Fibroblast of skin of back (primary cell): ENCODE measurements at places on chromosomes 13 and 19.
A peak's percentile ranks its signal among the peaks of the same experiment; 100 is the strongest.

DNA sequence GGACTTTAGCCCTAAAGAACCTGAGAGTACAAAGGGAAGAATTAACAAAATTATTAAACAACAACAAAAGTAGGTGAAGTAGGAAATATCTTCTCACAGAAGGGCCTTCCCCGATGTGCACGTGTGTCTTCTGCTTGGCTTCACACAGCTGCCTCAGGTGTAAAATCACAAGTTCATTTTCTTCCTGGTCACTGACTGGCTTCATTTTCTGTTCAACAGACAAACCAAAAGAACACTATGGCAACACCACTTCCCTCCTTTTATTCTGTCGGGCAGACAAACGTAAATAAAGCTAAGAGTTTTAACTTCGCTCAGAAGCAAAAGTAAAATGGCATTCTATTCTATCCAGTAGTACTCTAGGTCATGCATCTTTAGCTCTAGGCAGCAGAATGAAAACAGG lies 140.9 kb downstream of the TBC1D4 start:
- DNase-seq: no peak

- no peak for DNase-seq
Measured at GRCh38 chr13:47837906-47838305, 163.2 kb downstream of the SUCLA2 start.

DNA sequence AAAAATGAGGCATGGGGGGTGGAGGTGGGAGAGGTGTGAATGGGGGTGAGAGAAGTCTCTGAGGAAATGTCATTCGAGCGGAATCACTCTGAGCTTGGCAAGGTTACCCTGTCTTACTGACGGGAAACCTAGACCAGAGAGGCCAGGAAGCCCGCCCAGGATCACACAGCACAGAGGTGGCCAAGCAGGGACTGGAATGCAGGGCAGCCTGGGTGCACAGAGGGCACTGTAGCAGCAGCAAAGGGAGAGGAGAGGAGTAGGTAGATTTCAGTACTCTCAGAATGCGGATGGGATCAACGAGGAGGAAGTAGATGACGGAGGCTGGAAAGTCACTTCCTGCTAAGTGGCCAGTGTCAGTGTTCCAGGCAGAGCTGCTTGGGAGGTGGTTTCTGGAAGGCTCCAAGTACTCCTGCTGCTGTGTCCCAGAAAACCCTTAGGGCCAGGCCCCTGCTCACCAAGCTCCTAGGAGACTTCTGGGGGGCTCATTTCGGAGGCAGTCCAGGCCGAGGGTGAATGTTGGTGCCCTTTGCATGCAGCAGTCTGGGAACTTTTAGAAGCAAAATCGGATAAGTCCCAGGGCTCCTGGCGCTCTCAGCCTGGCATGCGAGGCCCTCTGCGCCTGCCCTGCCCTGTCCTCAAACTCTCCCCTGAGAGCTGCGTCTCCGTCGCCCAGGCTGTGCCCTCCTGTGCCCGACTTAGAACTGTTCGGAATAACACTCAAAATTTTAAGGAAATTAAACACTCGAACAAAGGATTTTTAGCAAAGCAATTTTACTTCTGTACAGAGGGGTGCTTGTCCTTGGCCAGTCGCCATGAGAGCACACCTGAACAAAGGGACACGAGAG lies 33.5 kb downstream of the DNM2 start:
- no peak for DNase-seq

- DNase-seq: no peak
Measured at GRCh38 chr19:18160493-18160970, 7.6 kb downstream of the PIK3R2 start.

- DNase-seq: no peak
Measured at GRCh38 chr13:101584331-101584730, 131.9 kb downstream of the ITGBL1 start.

GRCh38 chr19:41225238-41226052 lies 6.4 kb downstream of the AXL start:
- DNase-seq: peak; percentile 100

DNA sequence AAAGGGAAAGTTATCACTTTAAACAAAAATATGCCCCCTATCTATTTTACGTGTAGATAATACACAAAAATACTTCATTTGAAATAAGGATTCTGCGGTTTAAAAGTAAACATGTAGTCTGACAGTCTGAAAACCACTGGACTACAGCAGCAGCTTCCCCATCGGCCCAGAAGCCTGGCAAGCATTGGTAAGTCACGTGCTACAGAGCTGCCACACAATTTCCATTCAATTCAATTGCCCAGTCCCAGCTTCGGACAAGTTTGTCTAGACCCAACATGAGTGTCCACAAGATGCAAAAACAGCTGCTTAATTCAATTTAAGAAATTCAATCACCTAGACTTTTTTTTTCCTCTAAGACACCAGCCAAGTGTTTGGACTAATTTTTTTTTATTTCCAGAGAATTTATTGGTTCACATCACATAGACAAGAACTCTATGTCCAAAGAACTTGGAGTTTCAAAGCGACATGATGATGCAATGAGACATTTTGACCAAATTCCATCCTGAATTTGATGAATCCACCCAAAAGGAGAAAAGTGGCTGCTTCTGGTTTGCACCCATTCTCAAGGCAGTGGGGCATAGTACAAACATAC lies 458.9 kb downstream of the COG6 start:
- no peak for DNase-seq

- no peak for DNase-seq
Measured at GRCh38 chr13:28423010-28423409, 71.9 kb downstream of the FLT1 start.

GRCh38 chr13:20387441-20387971 lies 138.2 kb downstream of the CRYL1 start:
- peak; percentile 9 for DNase-seq

- no peak for DNase-seq
Measured at GRCh38 chr13:28658539-28658795, 463 bp upstream of the POMP start.

DNA sequence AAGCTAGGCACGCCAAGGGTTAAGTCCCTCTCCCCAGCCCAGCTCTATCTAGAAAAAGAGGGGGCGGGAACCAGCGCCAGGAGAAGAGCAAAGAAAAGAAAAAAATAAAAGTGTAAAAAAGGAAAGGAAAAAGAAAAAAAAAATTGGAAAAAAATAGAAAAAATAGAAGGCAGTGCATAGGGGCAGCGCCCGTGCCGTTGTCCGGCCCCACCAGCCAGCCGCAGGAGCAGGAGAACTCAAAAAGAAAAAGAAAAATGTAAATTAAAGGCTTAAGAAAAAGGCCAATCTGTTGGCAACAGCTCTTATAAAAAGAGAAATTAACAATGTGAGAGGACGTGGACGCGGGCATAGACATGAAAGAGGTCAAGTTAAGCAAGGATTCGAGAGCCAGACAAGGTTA lies 105.4 kb upstream of the ZNF98 start:
- DNase-seq: no peak

DNA sequence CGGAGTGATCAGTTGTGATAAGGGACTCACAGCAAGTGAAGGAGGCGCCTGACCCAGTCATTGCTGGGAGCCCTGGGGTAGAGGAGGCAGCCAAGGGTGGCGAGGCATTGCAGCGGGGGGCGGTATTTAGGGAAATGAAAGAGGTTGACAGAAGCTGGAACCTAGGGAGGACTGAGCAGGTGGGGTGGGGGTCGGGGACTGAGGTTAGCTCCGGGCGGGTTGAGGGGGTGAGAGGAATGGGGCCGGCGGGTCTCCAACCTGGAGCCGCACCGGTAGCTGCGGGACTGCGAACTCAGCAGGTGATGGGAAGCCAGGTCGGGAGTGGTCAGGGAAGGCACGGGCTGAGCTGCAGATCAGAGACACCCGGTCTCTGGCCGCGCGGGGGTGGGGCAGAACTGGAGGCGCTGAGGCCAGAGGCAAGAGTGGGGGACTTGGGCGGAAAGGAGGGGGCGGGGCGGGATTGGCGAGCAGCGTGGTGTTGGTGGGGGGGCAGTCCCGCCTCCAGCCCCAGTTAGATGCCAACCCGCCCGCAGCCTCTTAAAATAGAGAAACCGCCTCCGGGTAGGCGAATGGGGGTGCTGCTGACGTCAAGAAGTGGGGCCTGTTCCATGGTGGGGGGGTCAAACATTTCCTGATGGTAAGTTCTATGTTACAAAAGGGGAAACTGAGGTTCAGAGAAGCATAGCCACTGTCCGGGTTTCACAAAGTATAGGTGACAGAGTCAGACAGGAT lies 1.5 kb downstream of the MAST3 start:
- DNase-seq: no peak

DNA sequence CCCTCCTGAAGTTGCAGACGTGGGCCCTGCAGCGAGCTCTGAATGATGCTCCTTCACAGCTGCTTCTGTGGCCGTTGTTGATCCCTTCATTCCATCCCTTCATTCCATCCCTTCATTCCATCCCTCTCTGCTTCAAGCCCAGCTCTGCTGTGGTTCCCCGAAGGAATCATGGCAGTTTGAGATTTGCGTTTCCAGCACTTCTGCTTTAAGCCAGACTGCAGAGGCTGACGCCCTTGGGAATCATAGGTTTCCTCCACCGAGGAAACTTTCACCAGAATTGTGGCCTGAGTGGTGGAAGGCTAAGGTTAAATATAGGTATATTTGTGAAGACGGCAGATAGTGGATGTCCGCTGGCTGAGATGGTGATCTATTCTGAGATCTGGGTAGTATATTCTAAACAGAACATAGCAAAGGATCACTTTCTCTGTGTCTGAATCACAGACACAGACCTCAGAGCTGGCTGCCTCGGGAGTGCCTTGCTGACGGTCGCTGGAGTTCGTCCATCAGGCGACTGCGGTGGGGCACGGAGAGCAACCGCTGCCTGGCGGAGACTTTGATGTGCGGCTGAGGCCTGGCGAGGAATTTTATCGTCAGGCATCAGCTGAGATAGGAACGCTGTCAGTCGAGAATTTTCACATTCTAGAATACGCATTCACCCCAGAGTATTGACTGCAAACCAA lies 42.8 kb upstream of the DCUN1D2 start:
- no peak for DNase-seq

- peak; percentile 37 for DNase-seq
Measured at GRCh38 chr13:33487575-33488243, 202.2 kb upstream of the STARD13 start.

GRCh38 chr13:95684418-95684817 lies 7.5 kb downstream of the DNAJC3 start:
- DNase-seq: no peak

DNA sequence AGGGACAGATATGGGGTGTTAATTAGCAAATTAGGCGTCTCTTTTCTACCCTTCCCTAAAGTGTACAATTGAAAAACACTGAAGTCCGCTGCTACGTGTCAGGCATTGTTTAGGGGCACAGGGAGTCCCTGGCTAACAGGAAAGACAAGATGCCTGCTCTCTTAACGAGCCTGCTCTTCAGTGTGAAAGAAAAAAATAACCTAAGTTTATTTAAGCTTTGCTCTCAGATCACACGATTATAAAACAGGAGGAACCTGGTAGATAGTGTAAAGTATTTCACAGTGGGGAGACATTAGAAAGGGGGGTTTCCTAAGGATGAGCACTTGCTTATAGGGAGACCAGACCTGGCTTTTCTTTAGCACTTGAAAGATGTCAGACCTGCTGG lies 38.7 kb downstream of the IGFL2 start:
- no peak for DNase-seq

DNA sequence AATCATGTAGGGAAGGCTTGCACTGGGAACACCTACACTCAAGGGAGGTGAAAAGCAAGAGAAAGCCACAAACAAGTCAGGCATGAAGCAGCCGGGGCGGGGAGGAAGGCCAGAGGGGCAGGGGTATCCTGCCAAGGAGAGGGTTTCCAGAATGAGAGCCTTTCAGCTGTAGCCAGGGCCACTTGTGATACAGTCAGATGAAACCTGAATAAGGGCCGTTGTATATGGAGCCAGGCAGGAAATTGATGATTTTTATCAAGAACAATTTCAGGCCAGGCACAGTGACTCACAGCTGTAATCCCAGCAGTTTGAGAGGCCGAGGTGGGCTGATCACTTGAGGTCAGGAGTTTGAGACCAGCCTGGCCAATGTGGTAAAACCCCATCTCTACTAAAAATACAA lies 4.4 kb downstream of the TRPM4 start:
- DNase-seq: no peak

GRCh38 chr13:30071969-30072817 lies 221.8 kb upstream of the UBL3 start:
- DNase-seq: no peak

DNA sequence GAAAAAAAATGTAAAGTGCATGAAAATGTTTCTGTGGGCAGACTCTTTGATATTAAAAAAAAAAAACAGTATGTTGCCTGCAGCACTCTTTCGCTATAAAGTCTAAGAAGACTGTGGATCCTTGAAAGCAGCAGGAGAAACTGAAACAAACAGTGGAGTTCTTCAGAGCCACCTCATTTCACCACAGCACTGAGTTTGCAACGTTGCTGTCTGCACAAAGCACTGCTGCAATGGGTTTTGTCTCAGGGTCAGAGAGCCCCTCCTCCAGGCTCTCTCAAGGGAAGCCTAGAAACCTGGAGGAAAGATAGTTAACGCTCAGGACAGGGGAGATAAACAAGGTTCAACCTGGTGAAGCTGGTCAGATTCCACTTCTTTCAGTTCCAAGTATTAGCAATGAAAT lies 248.7 kb downstream of the EFNB2 start:
- no peak for DNase-seq

- peak; percentile 41 for DNase-seq
Measured at GRCh38 chr19:57465680-57466381, 8.9 kb upstream of the VN1R1 start.

DNA sequence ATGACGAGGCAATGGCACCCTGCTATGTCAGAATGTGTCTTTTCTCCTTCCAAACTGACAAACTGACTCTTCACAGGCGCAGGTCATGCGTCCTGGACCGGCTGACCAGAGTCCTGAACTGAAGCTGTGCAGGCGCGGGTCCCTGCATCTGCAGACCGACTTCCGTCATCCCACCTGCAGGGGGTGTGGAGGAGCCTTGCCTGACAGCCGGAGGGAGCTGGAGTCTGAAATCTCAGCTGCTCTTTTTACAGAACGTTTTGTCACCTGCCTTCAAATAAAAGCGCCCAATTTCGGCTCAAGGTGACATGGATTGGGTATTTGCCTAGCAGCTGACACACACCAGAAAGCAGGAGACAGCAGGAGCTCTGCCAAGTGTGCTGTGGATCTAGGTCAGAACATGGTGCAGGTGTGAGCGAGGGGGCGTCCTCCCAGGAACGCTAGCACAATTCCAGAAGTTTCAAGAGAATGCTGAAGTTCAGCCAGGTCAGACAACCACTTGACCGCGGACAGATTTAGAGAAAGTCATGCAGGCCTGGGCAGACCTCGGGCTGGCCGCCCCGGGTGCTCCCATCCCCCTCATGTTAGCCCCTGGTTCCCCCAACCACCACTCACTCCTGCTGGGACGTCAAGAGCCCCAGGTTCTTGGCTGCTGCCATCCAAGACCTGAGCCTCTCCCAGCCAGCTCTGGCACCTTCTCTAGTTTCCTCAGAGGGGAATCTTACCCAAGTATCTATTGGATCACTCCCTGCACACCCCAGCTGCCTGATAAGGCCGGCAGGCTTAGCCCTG lies 32.8 kb downstream of the ELL start:
- DNase-seq: no peak

DNA sequence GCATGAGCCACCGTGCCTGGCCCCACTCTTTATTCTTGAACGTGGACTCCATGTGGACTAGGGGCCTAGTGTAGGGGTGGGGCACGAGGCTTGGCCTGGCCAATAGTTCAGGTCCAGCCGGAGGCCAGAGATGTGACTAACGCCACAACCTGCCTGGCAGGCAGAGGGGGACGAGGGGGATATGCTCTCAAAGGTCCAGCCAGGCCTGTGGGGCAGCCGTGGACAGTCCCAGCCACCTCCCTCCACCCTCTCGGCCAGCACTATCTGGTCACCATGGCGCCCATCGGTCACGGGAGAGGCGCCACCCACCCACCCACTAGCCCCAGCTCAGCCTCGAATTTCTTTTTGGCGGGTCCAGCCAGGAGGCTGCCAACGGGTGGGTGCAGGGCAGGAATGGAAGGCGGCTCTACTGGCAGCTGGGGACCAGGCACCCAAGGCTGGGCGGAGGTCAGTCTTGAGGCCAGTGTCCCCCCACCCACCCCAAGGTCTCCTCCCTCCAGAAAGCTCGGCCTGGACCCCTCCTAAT lies 2.2 kb upstream of the CERS1 start:
- DNase-seq: no peak
